ENCODE measurements at places on chromosomes 2 and 18. TPM values are rescaled to one million over a fixed set of nuclear protein-coding genes. Genes with fewer than 3 reads are reported as not detected.

Gene EIF5B
- total RNA-seq: 27.6 TPM

Gene SLC9A4
- under 0.01 TPM for total RNA-seq

Gene CNDP1
- total RNA-seq: not detected

Gene TSPYL6
- total RNA-seq: 0.10 TPM

Gene VIL1
- total RNA-seq: not detected

Gene SGPP2
- not detected for total RNA-seq

Gene CAPN13
- total RNA-seq: not detected

Gene RUFY4
- 0.29 TPM for total RNA-seq

Gene EVX2
- total RNA-seq: not detected

Gene HOXD3
- total RNA-seq: 18.0 TPM
